ENCODE measurements at places on chromosomes 2 and 18. TPM values are rescaled to one million over a fixed set of nuclear protein-coding genes. Genes with fewer than 3 reads are reported as not detected.

Gene SYT4
- not detected for total RNA-seq

Gene LYG1
- 2.2 TPM for total RNA-seq

Gene ERMN
- 6.0 TPM for total RNA-seq

Gene NMS
- total RNA-seq, result not detected

Gene RBM44
- 3.1 TPM for total RNA-seq

- no peak for DNase-seq
These were observed 131.1 kb upstream of the EPC2 start for GRCh38 chr2:148513427-148513826.

GRCh38 chr2:236982693-236983455, 102.8 kb upstream of the COPS8 start:
- no peak for DNase-seq

DNA sequence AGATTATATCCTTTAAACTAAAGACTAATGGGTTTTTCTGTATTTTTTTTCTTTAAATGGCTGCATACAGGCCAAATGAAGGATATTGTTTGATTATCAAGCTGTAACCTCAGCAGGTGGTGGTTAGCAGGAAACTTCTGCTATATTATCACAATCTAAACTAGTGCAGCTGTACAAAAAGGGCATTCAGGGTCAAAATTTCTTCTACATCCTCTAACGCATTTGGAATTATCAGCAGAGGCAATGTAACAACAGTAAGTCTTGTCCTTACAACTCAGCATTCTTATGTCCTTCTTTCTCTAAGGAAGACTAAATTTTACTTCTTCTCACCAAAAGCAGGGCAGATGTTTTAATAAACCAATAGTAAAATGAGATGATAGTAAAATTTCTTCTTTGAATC, 135.8 kb upstream of the FN1 start:
- no peak for DNase-seq

DNA sequence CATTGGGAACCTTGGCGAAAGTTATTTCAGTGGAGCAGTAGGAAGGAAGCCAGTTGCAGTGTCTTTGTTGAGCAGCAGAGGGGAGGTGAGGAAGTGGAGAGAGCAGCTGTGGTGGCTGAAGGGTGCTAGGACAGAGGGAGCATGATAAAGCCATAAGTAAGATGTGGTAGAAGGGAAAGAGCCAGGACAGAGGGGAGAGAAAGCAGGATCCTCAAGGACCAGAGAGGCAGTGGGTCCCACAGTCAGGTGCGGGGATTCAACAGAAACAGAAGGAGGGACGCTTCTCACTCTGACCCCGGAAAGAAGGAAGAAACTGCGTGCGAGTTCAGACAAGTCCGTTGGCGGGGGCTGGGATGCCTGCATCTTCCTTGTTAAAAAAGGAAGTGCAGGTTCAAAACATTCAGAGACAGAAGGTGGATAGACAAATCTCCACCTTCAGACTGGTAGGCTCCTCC, at the start of gene CXCR2:
TSS of gene CXCR2 (plus strand) at position 403 of the 455 bp plus-strand sequence. CDS start 8,774 bp downstream, outside the sequence.
- no peak for DNase-seq

DNA sequence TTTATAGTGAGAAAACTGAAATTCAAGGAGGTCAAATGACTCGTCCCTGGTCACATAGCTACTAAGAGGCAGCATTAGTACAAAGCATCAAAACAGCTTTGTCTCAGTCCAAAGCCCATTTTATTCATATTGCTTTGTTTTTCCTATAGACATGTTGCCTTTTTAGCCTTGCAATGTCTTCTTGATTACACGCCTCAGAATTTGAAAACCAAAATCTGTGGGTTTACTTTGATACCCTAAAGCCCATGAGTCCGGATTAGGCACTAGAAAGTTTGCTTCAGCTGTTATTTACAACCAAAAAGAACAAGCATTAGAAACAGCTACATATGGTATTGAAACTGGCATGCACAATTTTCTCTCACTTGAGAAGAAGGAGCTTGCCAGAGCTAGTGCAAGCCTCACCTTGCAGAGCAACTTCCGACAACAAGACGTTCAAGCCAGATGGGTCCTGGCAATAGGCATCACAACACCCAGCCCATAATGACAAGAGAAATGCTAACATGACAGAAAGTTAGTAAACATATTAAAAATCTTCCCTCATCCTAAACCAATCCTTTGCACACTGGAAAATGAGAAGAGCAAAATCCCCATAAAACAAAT, 276.8 kb downstream of the RIT2 start:
- no peak for DNase-seq

DNA sequence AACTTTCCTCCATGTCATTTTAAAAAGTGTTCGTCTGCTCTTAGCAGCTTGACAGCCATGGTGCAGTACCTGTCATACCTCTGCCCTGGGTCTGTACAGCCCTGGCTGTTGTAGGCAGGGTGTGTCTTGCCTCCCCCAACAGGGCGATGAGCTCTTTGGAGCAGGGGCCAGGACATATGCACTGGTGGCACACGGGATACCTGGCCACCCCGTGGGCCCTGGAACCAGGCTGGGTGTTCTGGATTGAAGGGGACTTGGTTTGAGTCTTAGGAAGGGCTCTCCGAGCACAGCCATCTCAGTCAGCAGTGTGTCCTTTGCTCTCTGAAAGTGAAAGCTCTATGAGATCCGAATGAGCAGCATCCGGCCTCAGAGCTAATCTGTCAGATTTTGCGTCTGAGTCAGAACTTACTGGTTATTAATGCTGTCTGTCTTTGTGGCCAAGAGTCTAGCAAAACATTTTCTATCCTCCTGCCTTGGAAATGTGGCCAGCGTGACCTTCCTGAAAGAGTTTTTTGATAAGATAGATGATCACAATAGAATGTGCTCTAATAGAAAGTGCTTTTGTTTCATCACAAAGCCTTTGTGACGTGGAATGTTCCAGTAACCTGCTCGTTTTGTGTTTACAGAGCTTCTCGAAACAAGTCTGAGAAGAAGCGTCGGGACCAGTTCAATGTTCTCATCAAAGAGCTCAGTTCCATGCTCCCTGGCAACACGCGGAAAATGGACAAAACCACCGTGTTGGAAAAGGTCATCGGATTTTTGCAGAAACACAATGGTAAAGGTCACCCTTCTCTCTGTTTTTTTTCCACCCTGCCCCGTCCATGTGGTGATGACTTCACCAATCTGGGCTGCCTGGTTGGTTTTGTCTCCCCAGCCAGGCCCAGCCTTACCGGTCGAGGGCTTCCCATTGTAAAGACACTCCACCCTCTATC, 77.3 kb upstream of the RPL31 start:
- no peak for DNase-seq

DNA sequence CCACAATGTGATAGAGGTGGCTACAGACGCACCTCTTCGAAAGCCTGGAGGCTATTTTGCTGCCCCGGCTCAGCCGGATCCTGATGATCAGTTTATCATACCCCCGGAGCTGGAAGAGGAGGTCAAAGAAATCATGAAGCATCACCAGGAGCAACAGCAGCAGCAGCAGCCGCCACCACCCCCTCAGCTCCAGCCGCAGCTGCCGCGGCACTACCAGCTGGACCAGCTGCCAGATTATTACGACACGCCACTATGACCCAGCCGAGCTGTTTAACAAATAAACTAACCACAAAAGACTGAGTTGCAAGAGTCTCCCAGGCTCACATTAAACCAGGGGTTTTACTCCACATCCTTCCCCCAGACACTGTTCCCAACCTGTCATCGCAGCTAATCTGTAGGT, 263.8 kb downstream of the PHLPP1 start:
- DNase-seq, result no peak

GRCh38 chr2:218859556-218859987, at the start of gene WNT6:
Gene WNT6 (plus strand): TSS chr2:218859805. CDS start chr2:218860038, 233 bp downstream.
- DNase-seq, result no peak

DNA sequence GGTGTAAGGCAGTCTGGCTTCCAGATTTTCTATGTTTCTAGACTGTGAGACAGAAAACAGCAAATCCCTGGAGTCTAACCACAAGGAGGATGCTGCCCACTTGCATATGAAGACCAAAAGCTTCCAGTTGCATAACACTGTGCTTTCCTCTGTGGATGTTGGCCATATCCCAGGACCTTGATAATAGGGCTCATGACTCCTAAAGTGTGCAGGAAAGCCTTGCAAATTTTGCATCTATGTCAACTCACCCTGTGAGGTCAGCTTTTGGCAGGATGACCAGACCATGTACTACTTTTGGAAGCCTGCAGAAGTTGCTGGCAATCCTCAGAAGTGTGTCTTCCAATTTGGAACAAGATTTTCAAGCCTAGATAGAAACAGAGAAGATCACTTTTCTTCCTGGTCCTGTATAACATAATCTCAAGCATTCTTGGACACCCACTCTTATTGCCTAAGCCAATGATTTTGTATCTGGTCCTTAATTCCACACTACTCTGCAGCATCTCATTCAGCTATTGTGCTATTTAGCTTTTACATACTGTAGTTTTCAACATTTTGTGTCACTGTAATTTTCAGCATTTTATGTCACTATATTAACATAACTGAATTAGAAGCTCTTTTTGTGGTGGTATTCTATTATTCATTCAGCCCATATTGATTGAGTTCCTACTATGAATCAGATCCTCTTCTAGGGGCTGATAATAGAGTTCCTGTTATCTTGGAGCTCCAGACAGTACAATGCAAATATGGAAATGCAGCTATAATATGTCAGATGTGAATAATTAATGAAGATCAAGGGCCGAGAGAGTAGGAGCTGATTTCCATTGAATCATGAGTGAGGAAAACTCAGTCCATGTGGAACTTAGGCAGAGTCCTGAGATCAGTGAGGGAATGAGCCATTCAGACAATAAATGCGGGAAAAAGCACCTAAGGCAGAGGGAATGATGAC, 85.3 kb upstream of the RAB27B start:
- DNase-seq, result no peak

GRCh38 chr2:31762085-31762484, 181.3 kb upstream of the SRD5A2 start:
- DNase-seq, result no peak

DNA sequence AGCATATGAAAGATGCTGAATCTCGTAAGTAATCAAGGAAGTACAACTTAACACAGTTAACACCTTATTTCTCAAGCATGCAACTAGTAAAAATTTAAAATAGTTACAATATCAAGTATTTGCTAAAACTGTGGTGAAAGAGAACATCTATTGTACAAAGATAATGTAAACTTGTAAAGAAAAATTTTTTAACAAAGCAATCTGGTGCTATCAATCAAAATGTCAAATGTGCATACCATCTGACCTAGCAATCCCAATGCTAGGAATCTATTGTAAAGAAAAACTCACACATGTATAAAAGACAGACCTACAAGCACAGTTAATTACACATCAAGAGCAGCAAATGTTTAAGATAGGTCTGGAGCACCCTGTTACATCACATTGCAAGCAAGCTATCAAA, 90.1 kb downstream of the SLC66A3 start:
- no peak for DNase-seq

GRCh38 chr18:50947899-50948298, 19.9 kb upstream of the ELAC1 start:
- DNase-seq, result no peak

GRCh38 chr2:151334082-151334815, 23.1 kb upstream of the TNFAIP6 start:
- no peak for DNase-seq

- peak; percentile 37 for DNase-seq
These were observed 42.1 kb downstream of the TET3 start for GRCh38 chr2:74026687-74027241.

GRCh38 chr2:219643788-219644398, 16.5 kb downstream of the SLC4A3 start:
- DNase-seq, result no peak

DNA sequence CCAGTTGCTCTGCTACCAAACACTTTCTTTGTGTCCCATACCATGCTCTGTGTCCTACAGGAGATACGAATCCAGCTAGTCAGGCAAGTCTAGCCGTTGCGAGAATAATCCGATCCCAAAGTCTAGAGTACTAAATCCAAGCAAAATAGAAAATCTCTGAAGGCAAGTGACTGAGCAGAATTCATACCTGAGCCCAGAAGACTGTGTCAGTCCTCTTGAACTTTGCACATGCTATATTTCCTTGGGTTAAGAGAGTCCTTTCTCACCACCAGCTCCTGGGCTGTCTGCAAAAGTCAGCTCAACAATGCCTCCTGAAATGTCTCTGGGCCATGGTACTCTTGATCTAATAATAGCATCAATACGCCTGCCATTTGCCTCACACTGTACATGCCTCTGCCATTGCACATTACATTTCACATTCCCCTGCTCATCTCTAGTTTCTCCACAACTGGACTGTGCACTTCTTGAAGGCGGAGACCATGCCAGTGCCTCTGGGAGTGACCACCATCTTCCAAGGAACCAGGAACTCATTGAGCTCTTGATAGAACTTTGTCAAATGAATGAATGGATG, 265.8 kb upstream of the ID2 start:
- no peak for DNase-seq

GRCh38 chr2:79984476-79984875, 320.1 kb downstream of the LRRTM1 start:
- no peak for DNase-seq

- DNase-seq, result no peak
These were observed 6.0 kb downstream of the ZNF516 start for GRCh38 chr18:76489081-76489480.

DNA sequence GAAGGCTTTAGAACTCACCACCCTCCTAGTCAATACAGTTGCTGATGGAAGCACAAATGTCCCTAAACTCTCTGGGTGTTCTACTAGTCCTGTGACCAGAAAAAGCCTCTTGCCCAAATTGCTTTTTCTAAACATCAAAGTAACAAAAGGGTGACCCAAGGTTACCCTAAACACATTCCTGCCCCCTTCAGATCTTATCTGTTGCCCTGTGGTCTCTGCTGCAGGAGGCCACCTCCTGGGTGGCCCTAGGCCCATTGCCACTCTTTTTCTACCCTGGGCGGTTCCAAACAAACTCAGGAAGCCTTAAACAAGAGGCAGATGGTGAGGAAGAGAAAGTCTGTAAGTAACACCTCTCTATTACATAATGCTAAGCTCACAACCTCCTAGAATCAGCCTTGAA, 3.3 kb downstream of the RNF152 start:
- DNase-seq, result no peak

DNA sequence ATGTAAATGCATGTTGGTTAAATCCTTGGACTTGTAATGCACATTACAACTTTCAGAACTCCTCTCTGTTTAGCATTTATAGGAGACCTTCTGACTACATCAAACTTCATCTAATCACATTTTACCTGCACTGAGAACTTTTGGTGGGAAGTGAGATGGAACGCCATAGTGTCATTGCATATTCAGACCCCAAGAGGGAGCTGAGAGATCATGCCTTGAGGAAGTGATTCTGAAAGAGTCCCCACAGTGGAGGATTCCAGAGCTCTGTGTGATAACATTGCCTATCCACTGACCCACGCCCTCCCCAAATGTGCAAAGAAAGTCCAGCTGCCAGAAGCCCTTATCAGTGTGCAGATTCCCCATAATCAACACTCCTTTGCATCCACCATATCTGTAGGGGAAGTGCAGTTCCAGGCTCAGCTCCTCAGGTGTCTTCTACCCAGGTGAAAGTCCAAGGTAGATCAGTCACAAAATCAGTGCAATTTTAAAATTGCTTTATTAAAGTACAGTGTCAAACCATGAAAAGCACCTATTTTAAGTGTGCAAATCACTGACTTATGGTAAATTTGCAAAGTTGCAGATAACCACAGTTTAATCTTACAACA, 212.4 kb downstream of the RPIA start:
- no peak for DNase-seq

- DNase-seq, result no peak
These were observed 111.7 kb upstream of the NRP2 start for GRCh38 chr2:205570648-205571047.
